Activated naive CD4-positive, alpha-beta T cell treated with anti-CD3 and anti-CD28 coated beads for 36 hours (primary cell): ENCODE measurements at places on chromosomes 13 and 19. TPM values are rescaled to one million over a fixed set of nuclear protein-coding genes. Genes with fewer than 3 reads are reported as not detected.

Gene NRTN
- total RNA-seq, result 0.38 TPM

Gene THAP8
- 1.2 TPM for total RNA-seq

Gene PTH2
- total RNA-seq, result not detected

Gene OR4F17
- total RNA-seq, result not detected

Gene SIAH3
- total RNA-seq, result 0.07 TPM

Gene KL
- 0.49 TPM for total RNA-seq

Gene IL17D
- 0.20 TPM for total RNA-seq

Gene THSD1
- total RNA-seq, result not detected

Gene ATP7B
- total RNA-seq, result 0.69 TPM

Gene APOE
- total RNA-seq, result 1.1 TPM

Gene TMIGD2
- total RNA-seq, result 21.2 TPM

Gene LRRC25
- not detected for total RNA-seq

Gene ZNF559
- total RNA-seq, result 10.3 TPM

Gene C19orf33
- total RNA-seq, result not detected

Gene GIPC3
- 0.20 TPM for total RNA-seq

Gene CLDND2
- total RNA-seq, result 0.72 TPM

Gene LGALS13
- total RNA-seq, result not detected

Gene PPP2R1A
- total RNA-seq, result 232 TPM

Gene CEACAM1
- 3.6 TPM for total RNA-seq

Gene KCNRG
- total RNA-seq, result not detected

Gene ZNF534
- not detected for total RNA-seq

Gene KLF5
- total RNA-seq, result 1.9 TPM

Gene SH2D3A
- 24.9 TPM for total RNA-seq

Gene COL4A2
- not detected for total RNA-seq

Gene CD177
- not detected for total RNA-seq

Gene POP4
- total RNA-seq, result 83.3 TPM

Gene ZNF441
- total RNA-seq, result 4.0 TPM

Gene DZIP1
- 0.41 TPM for total RNA-seq

Gene ACER1
- not detected for total RNA-seq

Gene KIR2DL4
- total RNA-seq, result not detected

Gene GTF3A
- 303 TPM for total RNA-seq

Gene ZNF486
- 11.3 TPM for total RNA-seq

Gene TSSK6
- total RNA-seq, result 4.5 TPM

Gene RAB3A
- total RNA-seq, result 6.0 TPM

Gene APC2
- total RNA-seq, result 0.07 TPM

Gene MTMR6
- 5.7 TPM for total RNA-seq

Gene CPB2
- total RNA-seq, result not detected

Gene PRR22
- 1.1 TPM for total RNA-seq

Gene ASF1B
- 56.6 TPM for total RNA-seq

Gene PCDH8
- total RNA-seq, result not detected
